Activated CD4-positive, alpha-beta T cell treated with anti-CD3 and anti-CD28 coated beads, Interleukin-2, amount 10 ng/mL, durations not matched to agents 7 days and 5 days (primary cell): ENCODE measurements at places on chromosomes 7 and 10.

- no peak for DNase-seq
Measured at GRCh38 chr7:32410545-32410944, 79.6 kb downstream of the LSM5 start.

GRCh38 chr7:78280276-78280675 lies 481.7 kb downstream of the PHTF2 start:
- no peak for DNase-seq

GRCh38 chr10:24096281-24096680 lies 112.7 kb upstream of the KIAA1217 start:
- DNase-seq: no peak

DNA sequence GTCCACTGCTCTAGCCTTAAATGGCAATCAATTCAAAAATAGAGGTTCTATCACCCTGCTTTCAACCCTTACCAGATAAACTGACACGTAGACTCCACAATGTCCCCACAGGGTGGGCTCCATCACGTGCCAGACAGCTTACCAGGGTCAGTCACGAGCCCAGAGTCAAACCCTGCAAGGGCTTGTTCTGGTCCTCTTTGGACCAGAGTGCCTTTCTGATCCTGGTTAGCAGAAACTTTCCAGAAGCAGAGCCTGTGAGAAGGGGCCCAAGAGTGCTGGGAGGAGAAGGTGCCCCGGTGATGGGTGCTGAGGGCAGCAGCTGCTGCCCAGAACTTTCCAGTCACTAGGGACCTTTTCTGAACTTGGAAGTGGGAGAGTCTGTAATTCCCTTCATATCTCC lies 354 bp upstream of the GIMAP5 start:
- DNase-seq: no peak

DNA sequence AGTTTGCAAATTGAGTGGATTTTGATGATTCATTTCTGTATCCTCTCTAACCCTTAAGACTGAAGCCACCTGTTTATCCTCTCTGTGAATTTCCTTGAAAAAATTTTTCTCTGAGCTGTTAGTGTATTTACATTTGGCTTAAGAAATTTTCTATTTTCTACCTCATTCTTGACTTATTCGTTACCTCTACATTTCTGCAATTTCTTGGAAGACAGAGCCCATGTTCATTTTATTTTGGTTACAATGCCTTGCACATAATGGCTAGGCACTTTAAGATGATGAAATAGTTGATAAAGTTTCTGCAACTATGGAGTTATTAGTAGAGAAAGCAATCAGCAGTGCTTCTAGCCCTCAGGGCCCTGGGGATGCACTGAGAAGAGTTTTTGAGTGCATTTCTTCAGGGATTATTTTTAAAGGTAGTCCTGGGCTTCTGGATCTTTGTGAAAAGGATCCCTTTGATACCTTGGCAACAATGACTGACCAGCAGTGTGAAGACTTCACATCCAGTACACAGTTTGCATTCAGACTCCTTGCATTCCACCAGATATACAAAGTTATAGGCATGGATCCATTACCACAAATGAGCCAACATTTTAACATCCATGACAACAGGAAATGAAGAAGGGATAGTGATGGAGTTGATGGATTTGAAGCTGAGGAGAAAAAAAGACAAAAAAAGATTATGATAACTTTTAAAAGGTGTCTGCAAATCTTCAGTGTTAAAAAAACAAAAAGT lies 68.2 kb downstream of the CH25H start:
- no peak for DNase-seq
